Calu3 (cell line): ENCODE measurements at places on chromosomes 5 and 9.
A peak's percentile ranks its signal among the peaks of the same experiment; 100 is the strongest.

GRCh38 chr5:158434749-158435148 lies 575.8 kb upstream of the CLINT1 start:
- DNase-seq = no peak

GRCh38 chr5:167785901-167786300 lies 505.5 kb upstream of the WWC1 start:
- no peak for DNase-seq

- DNase-seq = no peak
Measured at GRCh38 chr5:2320611-2321010, 430.9 kb downstream of the IRX2 start.

GRCh38 chr9:117044241-117044640 lies 357.1 kb downstream of the TRIM32 start:
- DNase-seq = no peak

GRCh38 chr9:100216178-100216787 lies 117.2 kb downstream of the INVS start:
- peak; percentile 42 for DNase-seq

GRCh38 chr5:153972240-153972639 lies 66.5 kb downstream of the FAM114A2 start:
- no peak for DNase-seq

GRCh38 chr5:176890455-176891330 lies 8.5 kb downstream of the HK3 start:
- no peak for DNase-seq

GRCh38 chr9:37002413-37003217 lies 31.5 kb downstream of the PAX5 start:
- DNase-seq = no peak

- DNase-seq = peak; percentile 59
Measured at GRCh38 chr9:15416880-15417279, 5.8 kb upstream of the SNAPC3 start.

GRCh38 chr9:111833941-111834340 lies 39.2 kb upstream of the SHOC1 start:
- no peak for DNase-seq

- DNase-seq = no peak
Measured at GRCh38 chr9:115292584-115293279, 174.8 kb upstream of the TNC start.

- no peak for DNase-seq
Measured at GRCh38 chr9:88789785-88790184, 201.5 kb upstream of the S1PR3 start.

- DNase-seq = no peak
Measured at GRCh38 chr5:61808091-61808490, 476.0 kb downstream of the ZSWIM6 start.

- no peak for DNase-seq
Measured at GRCh38 chr5:155434267-155434666, 420.7 kb downstream of the KIF4B start.
